ENCODE measurements at places on chromosomes 2 and 18.
A peak's percentile ranks its signal among the peaks of the same experiment; 100 is the strongest.

- no peak for DNase-seq
Measured at GRCh38 chr18:53165770-53166169, 825.8 kb downstream of the DCC start.

DNA sequence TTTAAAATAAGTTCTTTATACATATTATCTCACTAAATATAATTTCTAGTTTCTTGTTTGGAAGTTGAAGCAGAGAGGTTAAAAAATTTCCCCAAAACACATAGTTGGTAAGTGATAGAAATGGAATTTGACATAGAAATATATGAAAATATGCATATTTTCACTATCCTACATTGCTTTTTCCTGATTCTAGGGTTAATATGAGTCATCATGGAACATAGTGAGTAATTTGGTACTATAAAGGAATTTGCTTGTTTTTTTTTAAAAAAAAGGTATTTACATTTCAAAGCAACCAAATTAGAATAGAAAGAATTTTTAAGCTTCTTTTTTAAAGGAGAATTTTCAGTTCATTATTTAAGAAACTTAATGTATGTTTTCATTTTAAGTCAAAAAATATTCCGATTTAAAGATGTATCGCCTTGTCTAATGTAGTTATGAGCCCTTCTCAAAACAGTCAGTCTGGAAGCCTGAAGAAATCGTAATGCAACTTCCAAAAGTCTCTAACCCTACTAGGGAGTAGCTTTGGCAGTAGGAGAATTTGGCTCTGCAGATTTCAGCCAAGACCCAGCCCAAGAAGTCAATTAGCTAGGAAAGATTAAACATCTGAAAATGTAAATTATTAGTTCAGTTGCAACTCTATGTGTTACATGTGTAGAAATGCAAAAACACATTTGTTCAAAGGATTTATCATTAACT, 147.3 kb downstream of the RDH14 start:
- DNase-seq = peak; percentile 74

DNA sequence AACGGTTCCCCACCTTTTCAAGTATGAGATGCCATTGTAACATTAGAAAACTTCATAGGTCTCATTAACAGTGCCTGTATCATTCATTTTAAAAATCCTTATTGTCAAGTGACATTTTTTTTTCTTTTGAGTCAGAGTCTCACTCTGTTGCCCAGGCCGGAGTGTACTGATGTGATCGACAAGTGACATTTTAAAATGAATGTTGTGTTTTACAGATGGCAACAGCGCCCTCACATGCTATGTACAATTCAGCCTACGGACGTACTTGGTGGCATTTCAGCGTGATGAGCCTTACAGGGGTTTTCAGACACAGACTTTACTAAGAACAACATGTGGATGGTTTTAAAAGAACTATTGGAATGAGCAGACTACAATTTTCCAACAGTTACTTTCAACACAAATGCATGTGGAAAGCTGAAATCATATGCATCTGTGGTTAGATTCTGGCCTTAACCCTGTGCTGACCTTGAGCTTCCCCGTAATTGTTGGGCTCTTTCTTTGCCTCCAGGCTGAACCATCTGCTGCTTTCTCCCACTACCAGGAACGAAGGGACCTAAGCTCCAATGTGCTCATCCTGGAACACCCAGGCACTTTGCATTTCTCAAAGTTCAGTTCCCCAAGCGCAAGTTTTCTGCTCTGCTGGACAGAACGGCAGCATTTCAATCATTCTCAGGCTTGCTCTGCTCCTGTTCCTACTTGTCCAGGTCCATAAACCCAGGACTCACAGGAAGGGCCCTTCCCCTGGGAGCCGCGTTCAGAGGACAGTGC, 119.9 kb upstream of the NDUFV2 start:
- DNase-seq = peak; percentile 84

- DNase-seq = peak; percentile 50
Measured at GRCh38 chr2:69395866-69396265, 8.8 kb upstream of the GFPT1 start.

- no peak for DNase-seq
Measured at GRCh38 chr2:128456281-128456680, 137.6 kb upstream of the HS6ST1 start.

- peak; percentile 64 for DNase-seq
Measured at GRCh38 chr18:22930089-22930713, 2.9 kb upstream of the RBBP8 start.

GRCh38 chr2:135245071-135245470, 193.0 kb downstream of the RAB3GAP1 start:
- peak; percentile 48 for DNase-seq

- no peak for DNase-seq
Measured at GRCh38 chr2:71063216-71063615, 5.2 kb upstream of the NAGK start.

DNA sequence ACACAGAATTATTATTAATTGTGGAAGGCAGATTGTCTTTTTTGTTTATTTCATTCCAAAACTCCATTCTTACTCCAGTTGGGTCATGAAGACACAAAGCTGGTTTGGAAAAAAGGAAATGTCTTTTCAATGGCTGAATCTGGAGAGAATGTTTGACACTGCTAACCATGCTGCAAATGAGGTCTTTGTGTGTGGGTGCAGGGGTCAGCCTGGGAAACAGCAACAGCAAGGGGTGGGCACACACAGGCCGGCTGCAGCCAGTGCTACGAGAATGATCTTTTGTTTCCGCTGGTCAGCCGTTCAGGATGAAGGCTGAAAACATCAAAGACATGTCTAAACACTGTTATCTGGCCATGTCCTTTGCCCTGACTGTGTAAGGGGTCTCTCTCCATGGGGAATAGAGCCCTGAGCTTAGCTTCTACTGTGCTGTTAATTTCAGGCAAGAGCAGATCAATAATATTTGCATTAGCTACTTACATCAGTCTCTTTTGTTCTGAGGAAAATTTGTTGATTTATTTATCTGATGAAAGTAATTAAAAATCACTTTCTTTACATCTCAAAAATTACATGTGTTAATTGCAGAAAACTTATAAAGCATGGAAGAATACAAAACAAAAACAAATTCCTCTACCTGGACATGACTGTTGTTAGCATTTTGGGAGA, 33.3 kb upstream of the E2F6 start:
- no peak for DNase-seq

GRCh38 chr2:18526429-18526828, 34.0 kb downstream of the RDH14 start:
- DNase-seq = no peak

GRCh38 chr2:59383473-59383872, 1142.3 kb upstream of the FANCL start:
- DNase-seq = no peak

DNA sequence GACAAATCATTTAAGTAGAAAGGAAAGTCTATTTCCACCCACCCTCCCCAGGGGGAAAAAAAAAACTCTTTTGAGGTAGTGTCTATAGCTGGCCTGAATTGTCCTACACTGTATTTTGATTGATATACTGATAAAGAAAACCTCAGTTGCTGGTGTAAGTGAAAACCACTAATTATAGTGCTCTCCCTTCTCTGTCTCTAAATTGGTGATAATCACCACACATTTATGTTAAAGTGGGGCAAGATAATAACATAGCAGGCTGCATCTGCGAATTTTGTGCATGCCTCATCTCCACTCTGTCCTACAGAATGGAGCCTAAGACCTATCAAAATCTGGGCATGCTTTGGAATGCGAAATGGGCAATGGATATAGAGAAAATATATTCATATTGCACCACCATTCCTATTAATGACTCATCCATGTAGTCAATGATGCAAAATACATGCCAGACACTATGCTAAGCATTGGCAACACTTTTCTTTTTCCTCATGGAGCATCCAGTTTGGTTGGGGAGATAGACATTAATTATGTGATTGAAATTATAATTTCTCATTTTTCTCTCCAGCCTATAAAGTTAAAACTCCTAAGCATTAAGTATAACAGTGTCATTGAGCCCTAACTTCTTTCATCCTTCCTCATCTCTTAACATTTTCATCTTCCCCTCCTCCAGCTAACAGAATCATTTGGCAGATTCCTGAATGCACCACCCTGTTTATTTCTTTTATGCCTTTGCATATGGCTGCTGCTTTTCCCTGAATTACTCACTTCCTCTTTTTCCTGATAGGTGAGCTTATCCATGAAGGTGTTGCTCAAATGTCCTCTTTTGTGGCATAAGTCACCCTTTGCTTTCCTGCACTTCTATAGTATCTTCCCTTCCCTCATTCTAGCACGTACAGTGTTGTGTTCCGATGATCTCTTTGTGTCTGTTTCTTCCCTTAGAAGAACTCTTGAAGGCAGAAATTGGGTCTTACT, 58.2 kb downstream of the SLC9A2 start:
- DNase-seq = no peak

GRCh38 chr2:173963817-173964564, 1.2 kb downstream of the SP3 start:
- DNase-seq = peak; percentile 89

DNA sequence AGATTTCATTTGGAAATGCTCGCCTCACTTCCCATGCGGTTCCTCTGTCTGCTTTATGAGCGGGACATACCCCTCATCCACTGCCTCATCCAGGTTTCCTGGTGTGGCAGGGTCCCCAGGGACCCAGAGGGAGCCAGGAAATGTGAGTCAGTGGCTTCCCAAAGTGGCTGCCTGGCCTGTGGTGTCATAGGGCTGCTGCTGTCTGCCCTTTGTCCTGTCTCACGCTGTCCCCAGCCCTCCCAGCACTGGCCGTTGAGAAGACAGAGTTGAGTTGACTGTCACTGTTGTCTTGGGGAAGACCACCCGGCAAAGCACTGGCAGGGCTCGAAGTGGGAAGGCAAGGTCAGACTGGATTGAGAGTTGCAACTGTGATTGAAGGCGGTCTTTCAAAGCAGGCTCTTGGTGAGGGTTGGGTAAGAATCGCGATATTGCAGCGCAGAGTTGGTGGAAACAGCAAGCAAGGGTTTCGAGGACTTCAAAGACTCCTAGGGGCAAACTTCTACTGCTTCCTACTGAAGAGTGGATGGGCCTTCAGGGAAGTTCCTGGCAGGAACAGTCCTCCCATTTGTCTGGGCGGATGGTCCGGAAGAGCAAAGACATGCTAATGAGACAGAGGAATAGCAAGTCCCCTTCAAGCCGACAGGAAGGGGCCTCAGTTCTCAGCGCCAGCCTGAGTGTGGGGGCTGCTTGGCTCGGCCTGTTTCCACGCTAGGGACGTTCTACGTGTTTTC, 33.9 kb downstream of the RAB31 start:
- peak; percentile 93 for DNase-seq

DNA sequence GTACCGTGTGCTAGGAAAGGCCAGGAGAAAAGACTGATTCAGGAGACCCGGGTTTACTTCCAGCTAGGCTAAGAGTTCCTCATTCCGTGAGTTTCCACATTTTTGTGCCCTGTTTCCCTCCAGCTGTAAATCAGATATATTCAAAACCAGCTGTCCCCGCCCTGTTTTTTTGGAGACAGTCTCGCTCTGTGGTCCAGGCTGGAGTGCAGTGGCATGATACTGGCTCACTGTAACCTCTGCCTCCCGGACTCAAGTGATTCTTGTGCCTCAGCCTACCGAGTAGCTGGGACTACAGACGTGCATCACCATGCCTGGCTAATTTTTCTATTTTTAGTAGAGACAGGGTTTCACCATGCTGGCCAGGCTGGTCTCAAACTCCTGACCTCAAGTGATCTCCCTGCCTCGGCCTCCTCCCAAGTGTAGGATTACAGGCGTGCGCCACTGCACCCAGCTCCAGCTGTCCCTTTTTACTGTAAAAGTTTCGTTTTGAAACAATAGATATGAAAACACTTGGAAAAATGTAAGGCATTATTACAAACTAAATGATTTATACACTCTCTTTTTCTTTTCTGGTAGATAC, 112.8 kb upstream of the SEC11C start:
- no peak for DNase-seq

- DNase-seq = no peak
Measured at GRCh38 chr2:138486363-138487198, 15.0 kb upstream of the SPOPL start.

DNA sequence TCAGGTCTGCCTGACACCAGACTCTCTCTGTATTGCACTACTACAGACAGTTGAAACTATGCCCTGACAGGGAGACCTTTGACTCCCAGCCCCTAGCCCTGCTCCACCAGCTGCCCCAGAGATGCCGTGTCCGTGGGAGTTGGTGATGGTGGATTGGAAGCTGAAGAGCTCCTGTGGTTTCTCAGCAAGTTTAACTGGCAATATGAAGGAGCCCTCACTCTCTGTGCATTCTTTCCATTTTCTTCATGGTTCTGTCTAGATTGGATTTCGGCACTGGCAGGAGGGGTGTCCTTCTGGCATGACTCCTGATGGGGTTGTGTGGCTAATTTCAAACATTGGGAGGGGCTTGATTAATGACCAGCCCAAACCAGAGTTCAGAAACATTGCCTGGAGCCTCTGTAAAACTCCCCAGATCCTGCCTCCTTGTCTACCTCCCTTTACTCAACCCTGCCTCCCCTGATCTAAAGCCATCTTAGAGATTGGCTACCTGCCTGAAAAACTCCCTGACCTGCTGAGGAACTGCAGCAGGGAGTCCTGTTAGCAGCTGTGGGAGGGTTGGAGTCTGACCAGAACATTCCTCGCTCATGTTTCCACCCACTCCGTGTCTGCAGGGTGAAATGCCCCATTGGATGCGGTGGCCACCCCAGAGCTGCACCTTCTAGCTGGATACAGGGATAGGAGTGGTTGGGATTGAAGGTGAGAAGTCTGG, 206.9 kb upstream of the SPRED2 start:
- no peak for DNase-seq

GRCh38 chr2:159267921-159268320, 18.6 kb downstream of the WDSUB1 start:
- DNase-seq = peak; percentile 17

DNA sequence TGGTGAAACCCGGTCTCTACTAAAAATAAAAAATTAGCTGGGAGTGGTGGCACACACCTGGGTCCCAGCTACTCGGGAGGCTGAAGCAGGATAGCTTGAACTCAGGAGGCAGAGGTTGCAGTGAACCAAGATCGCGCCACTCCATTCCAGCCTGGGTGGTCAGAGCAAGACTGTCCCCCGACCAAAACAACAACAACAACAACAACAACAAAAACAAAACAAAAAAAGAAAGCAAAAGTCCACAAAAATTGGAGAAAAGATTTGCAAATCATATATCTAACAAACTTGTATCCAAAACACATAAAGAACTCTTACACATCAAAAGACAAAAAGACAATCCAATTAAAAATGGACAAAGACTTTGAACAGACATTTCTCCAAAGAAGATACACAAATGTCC, 10.4 kb downstream of the PPM1G start:
- no peak for DNase-seq

- peak; percentile 18 for DNase-seq
Measured at GRCh38 chr2:17835516-17835915, 19.3 kb downstream of the MSGN1 start.

DNA sequence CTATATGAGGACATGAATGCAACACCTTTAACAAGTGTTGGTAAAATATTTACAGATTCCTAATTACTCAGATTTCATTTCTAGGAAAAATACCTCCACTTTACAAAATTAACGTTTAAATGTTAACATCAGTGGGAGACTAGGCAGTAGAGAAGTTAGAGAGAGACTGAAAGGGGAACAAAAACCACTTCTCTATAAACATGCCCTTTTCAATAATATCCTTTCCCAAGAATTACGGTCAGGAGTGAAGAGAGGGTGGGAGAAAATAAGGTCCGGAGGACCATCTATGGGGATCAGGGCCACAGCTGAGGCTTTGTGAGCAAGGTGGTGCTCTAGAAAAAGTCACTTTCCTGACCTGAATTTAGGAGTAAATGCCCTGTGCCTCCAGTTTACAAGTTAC, 65.3 kb upstream of the WIPF1 start:
- no peak for DNase-seq

- no peak for DNase-seq
Measured at GRCh38 chr2:121998751-121999150, 243.3 kb downstream of the TSN start.
